Forelimb muscle (tissue), 1 donor: ENCODE measurements at places on chromosomes 13 and 19.

- DNase-seq, result no peak
Measured at GRCh38 chr13:30493658-30494381, 28.1 kb upstream of the HMGB1 start.

DNA sequence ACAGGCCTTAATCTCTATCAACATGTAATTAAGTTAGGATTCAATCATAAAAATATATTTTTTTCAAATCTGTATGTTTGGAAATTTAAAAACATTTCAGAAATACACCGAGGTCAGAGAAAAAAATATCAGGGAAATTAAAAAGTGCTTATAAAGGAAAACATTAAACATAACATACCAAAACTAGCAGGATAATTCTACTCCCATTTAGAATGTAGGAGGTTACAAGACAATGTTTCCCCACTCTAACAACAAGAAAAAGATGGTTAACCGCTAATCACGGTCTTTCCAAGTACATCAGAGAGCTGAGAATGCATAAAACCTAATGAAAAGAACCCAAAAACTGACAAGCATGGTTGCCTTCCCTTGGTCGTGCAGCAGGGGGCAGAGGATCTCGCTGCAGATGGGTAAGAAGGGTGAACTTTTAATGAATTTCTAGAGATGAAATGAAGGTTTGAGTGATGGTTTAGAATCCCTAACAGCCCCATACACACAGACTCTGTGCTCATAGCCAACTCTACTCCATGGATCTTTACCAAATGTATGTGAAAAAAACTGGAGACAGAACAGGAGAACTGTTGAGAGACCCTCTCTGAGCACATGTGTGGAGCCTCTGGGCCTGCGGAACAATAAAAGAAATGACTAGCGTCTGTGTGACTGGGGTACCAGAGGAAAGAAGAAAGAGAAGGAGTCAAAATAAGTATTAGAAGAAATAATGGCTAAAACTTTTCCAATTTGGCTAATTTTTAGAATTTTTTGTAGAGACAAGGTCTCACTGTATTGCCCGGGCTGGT, 51.3 kb upstream of the LSM14A start:
- no peak for DNase-seq

DNA sequence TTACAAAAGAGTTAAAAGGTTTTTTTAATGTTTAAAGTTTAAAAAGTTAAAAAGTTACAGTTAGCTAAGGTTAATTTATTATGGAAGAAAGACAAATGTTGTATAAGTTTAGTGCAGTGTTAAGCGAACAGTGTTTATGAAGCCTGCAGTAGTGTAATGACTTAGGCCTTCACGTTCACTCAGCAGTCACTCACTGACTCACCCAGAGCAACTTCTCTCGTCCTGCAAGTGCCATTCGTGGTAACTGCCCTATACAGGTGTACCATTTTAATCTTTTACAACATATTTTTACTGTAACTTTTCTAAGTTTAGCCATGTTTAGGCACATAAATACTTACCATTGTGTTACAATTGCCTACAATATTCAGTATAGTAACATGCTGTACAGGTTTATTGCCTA, 398.2 kb upstream of the NBEA start:
- DNase-seq, result no peak

- no peak for DNase-seq
Measured at GRCh38 chr13:40812102-40812501, 22.7 kb downstream of the SLC25A15 start.

DNA sequence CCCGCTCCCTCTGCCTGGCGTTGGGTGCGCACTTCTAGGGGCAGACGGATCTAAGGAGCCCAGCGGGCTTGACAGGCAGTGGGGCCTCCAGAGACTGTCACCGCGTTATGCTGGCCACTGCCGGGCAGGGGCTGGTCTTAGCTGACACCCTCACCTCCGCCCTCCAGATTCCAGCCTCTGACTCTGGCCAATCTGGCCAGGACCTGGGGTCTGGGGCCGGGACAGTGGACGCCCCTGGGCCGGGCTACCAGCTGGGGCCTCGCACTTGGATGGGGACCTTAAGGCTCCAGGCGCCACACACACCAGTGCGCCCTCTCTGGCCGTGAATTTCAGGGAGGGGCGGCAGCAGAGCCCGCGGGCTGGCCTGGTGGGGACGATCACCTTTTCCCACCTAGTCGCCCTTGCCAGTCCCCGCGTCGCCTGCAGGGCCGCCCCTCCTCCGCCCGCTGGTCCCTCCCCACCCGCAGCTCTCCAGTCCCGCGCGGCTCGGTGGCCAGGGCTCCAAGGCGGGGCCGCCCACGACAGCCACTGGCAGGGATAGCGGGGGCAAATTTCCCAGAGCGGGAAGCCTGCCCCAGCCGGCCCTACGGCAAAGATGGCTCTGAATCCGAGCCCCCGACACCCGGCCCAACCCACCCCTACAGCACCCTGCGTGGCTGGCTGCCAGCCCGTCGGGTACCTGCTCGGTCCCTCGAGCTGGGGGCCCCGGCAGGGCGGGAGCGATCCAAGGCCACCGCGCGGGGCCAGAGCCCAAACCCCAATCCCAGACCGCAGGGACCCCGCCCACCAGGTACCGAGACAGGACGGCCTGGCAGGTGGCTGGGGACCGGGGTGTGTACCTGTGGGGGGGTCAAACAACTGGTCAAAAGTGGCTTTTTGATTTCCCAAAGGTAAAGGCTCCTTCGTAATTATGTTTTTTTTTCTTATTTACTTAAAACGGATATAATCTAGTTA, 6.1 kb upstream of the ZNF98 start:
- no peak for DNase-seq

DNA sequence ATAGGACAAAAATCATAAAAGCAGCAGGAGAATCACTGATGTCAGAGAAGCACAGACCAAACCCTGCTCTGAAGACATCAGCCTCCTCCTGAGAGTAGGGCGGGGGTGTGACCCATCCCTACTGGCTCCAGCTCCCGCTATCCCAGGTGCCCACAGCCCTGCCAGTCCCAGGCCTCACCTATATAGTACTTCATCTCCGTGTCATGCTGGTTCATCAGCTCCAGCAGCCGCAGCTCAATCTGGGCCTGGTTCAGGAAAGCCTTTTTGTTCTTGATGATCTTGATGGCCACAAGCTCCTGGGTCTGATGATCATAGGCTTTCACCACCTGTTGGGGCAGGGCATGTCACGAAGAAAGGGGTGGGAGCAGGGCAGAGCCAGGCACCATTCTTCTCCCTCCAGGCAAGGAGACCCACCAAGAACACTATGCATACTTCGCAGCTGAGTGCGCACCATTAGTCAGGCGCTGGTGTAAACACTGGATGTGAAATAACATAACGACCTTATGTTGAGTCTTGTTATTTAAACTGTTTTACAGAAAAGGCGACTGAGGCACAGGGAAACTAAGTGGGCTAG, 4.2 kb downstream of the DYRK1B start:
- no peak for DNase-seq

- DNase-seq, result no peak
Measured at GRCh38 chr19:47418692-47419029, 666 bp downstream of the MEIS3 start.

GRCh38 chr19:16374436-16374835, 49.8 kb downstream of the KLF2 start:
- no peak for DNase-seq

- DNase-seq, result no peak
Measured at GRCh38 chr13:35930665-35931631, 200.2 kb downstream of the DCLK1 start.

GRCh38 chr13:99265162-99265800, 7.1 kb upstream of the GPR18 start:
- DNase-seq, result no peak

DNA sequence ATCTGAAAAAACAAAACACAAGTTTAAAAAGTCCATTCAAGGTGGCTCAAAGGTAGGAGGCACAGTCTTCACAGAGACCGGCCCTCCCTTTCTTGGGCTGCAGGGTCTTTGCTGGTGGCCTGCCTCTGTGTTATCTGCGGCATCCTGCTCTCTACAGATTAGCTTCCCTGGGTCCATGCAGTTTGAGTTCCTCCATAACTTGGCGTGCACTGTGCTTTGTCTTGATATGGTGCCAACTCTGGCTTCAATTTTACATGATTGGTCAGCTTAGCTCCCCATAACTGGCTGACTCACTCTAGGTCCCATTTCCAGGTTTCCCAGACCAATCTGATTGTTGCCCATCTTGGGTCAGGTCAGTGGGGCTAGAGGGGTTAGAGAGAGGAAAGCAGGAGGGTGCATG, 41.8 kb downstream of the TPT1 start:
- no peak for DNase-seq

DNA sequence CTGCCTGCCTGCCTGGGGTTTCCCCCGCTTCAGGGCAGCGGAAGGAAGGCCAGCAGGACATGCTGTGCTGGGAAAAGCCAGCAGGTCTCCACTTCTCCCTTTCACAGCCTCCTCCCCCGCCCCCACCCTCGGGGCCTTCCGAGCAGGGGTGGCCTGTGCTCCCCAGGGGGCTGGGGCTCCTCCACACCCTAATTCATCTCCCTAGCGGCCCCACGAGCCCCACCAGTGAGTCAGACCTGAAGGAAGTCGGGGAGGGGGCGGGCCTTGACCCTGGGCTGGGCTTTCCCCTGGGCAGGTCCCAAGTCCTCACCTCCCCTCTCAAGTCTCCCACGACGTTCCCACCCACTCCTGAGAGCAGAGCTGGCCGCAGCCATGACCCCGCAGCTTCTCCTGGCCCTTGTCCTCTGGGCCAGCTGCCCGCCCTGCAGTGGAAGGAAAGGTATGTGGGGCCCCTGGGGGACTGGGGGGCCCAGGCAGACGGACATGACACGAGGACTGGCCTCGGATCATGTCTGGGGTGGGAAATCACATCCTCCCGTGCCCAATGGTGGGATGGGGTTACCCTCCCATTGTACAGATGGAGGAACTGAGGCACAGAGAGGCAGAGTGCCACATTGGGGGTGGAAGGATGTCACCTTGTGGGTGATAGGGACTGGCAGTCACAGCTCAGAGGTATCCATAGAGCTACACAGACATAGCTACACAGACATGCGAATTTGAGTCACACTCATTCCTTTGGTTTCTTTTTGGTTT, at the start of gene EBI3:
EBI3 (plus strand) TSS at position 345 of the 753 bp plus-strand sequence; CDS start at position 373, 28 bp downstream.
- DNase-seq, result no peak

DNA sequence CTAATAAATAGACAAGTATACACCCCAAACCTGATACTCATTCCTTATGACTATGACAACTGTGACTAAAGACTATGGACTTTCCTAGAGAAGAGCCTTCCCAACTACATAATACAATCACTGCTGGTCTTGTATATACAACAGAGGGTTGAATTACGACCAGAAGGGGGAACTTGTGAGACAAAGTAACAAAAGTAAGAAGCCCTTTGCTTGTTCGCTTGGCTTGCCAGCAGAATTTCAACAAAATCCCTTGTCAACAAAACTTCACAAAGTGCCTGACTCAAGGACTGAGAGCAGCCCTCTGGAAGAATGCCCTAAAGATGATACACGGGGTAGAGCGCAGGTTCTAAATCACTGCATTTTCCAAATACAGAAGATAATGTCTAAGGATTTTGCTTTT, 99.4 kb downstream of the WASF3 start:
- DNase-seq, result no peak

DNA sequence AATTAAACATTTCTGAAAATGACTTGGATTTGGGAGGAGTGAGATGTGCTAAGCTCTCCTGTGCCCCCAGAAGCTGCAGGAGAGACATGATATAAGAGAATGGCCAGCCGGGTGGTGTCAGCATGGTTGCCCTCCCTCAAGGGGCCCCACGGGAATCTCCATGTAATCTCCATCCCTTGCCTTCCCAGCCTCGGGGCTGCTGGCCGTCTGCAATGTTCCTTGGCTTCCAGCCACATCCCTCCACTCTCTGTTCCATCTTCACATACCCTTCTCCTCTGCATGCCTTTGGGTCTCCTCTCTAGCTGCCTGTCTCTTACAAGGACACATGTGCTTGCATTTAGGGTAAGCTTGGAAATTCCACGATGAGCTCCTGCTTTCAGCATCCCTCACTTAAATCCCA, 172.0 kb downstream of the TSHZ3 start:
- no peak for DNase-seq

DNA sequence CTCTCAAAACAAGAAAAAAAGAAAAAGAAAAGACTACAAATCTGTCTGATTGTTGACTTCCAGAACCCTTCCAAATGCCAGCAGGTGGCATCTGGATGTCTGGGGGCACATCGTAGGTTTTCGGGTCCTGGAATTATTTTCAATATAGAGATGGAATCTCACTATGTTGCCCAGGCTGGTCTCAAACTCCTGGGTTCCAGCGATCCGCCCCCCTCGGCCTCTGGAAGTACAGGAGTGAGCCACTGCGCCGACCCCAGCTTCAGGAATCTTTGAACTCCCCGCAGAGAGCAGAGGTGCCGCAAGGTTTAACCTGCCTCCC, 567 bp upstream of the B3GNT3 start:
- DNase-seq, result no peak

GRCh38 chr13:106484084-106484483, 51.4 kb downstream of the EFNB2 start:
- DNase-seq, result no peak

GRCh38 chr13:97240788-97241734, 18.9 kb downstream of the MBNL2 start:
- DNase-seq, result no peak

DNA sequence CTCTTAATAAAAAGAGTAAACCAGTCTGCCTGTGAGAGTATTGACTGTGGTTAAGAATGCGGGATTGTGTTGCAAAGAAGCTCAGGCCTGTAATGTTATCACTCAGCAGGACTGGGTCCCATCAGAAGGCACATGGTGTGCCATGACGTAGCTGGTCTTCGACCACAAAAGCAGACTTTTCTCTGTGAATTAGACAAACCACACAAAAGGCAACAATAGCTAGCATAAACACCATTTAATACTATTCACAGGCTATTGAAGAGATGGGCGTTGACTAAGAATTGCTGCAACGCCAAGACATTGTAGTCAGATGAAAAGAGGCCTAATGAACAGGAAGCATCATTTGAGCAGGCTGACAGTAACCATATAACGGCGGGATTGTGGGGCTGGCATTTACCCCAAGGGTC, 235.6 kb upstream of the SOX21 start:
- no peak for DNase-seq

DNA sequence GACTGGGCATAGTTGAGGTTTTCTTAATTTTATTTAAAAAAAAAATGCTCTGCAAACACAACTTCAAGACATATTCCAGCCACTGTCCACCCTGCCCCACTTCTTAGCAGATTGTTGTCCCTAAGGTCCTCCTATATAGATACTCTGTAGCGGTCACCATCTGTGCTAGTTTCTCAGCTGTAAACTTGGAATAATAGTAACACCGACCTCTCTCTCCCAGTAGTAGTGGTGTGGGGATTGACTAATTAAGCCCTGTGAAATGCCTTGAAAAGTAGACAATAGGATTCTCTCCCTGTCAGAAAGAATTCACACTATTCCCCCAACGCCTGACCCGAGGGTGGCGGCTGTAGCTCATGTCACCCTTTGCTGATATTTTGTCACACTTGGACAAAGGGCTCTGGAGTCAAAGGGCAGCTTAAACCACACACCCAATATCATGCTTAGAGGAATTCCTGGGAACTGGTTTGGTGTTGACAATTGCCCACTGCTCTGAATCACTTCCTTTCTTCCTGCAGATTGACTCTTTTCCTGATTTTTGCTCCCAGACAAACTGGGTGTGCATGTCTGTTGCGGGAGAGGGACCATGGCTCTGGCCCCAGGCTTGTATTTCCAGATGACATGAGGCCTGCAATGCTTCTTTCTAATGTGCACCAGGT, 9.2 kb upstream of the SERP2 start:
- DNase-seq, result no peak
